ENCODE measurements at places on chromosomes 3 and 15. TPM values are rescaled to one million over a fixed set of nuclear protein-coding genes. Genes with fewer than 3 reads are reported as not detected.

NECTIN3 gene
- polyA plus RNA-seq = 118 TPM

GRCh38 chr3:101824702-101825101 lies 24.6 kb upstream of the NFKBIZ start:
- DNase-seq = no peak

B3GNT5 gene
- 22.0 TPM for polyA plus RNA-seq

- DNase-seq = no peak
Measured at GRCh38 chr15:98729446-98730042, 81.2 kb downstream of the IGF1R start.

WDR72 gene
- 6.5 TPM for polyA plus RNA-seq

TYRO3 gene
- polyA plus RNA-seq = 51.0 TPM

NR2F2 gene
- polyA plus RNA-seq = 162 TPM

DNA sequence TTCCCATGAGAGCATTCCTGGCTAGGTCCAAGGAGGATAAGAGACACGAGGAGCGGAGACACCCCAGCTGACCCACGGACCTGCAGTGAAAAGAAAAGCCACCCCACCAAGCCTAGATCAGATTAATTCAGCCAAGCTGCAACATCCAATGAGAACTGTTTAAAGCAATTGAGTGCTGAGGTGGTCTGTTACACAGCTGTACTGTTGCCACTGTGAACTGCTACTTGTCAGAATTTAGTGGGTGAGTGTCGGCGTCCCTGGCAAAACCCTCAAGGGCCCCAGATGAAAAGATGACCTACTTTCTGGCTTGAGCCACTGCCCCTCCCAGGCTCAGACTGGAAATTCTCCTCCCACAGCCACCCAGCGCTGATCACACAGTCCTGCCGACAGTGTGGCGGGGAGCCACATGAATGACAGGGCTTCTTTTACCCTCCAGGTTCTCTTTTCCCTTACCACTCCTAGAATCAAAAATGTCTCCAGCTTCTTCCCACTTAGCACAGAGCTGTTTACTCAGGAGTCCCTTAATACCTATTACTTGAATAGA lies 26.4 kb upstream of the KBTBD12 start:
- DNase-seq = no peak

GRCh38 chr3:49378249-49378895 lies 20.2 kb upstream of the GPX1 start:
- no peak for DNase-seq

RLBP1 gene
- polyA plus RNA-seq = 0.27 TPM

DNA sequence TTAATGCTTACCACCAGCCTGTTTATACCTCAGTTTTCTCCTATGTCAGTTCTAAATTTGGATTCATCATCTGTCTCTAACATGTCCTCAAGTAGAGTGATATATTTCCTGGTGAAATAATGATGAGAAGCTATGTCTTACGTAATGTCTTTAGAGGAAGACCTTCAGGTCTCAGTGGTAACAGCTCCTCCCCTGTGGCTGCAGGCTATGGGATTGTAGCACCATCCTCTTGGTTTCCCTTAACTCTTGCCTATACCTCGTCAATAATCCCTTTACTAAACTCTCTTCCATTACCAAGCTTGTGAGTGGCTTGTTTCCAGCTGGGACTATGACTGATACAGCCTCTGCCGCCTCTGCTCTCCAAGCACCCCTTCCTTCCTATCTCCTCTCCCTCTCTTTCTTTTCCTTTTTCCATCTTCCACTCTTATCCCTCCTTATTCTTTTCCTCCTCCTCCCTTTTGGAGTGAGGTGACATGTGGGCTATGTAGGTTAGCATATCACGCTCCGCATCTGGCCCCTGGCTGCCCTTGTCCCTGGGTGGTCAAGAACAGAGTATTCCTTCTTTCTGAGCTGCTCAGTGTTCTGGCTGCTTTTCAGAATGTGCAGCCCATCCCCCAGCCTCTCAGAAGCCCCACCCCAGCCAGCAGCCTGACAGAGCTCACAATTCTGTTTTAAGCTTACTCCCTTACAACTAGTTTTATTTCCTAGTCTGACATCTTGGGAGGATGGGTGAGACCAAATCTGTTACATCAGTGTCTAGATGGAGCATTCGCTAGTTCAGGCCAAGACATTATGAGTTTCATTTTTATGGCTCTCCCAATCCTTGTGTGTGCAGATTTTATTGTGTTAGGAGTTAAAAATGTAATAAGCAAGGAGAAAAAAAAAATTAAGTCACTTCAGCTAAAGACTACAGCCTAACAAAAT lies 75.0 kb upstream of the RNU6-1 start:
- DNase-seq = peak; percentile 82

DNA sequence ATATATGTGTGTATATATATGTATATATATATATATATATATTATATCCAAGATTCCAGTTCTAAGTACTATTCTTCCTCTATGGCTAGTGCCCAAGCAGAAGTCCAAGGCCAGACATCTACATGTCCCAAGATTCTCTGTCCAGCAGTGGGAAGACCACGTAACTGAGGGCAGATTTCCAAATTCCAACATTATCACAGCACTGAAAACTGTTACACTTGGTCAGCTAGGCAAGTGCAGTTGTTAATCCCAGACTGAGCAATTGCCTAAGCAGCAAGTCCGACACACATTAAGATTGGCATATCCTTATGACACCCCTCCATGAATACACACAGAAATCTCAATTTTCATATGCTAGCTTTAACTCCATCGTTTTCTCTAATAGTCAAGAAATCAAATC lies 1148.5 kb downstream of the IGSF11 start:
- DNase-seq = no peak

- no peak for DNase-seq
Measured at GRCh38 chr3:38396861-38397260, 50.3 kb downstream of the XYLB start.

GRCh38 chr3:50533316-50533715 lies 29.9 kb upstream of the CACNA2D2 start:
- no peak for DNase-seq

PLSCR2 gene
- polyA plus RNA-seq = 0.67 TPM

ZKSCAN7 gene
- polyA plus RNA-seq = 17.9 TPM

SI gene
- polyA plus RNA-seq = not detected

- DNase-seq = no peak
Measured at GRCh38 chr3:187612656-187613055, 57.5 kb downstream of the SST start.

SLC51B gene
- polyA plus RNA-seq = 12.7 TPM

DNA sequence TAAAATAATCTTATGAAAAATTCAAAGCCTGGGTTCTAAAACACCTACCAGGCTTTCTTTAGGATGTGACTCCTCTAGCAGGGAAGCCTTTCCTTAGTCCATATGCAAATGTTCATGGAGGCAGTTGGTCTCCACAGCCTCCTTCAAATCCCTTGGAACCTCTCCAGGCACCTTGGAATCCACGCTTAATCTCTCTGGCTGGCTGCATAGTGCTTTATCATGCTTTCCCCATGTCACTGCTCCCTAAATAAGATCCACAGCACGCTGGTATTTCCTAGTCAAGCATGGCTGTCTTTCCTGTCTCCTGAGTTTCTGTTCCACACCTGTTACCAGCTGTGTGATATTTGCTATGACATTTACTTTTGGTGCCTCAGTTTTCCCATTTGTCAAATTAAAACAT lies 71.3 kb downstream of the CLSTN2 start:
- DNase-seq = no peak

GABRR3 gene
- polyA plus RNA-seq = not detected

DNA sequence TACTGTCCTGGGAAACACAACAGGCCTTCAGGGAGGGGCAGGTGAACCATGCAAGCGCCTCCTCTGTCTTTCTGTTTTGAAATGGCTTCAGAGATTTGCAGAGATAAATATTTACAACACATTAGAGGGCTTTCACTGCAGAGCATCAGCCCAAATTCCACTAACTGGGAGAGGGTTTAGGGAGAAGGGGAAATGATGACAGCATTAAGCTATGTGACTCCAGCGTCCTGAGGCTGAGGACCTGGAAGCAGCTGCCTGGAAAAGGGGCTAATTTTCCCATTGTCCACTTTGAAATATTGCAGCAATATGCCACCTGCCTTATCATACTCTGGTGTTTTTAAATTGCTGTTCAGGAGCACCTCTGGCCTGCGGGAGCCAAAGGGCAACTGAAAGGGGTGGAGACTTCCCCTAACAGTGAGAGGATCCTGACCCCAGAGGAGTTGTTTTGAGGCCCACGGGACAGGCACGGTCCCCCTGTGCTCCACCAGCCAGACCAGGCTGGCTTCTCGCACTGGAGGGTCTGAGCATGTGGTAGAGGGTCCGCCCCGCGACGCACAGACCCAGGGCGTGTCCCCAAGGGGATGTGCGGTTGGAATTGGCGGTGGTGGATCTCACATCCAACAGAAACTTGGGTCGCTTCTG lies 110.6 kb downstream of the XXYLT1 start:
- DNase-seq = no peak

- DNase-seq = no peak
Measured at GRCh38 chr15:86743283-86743903, 663.7 kb downstream of the AGBL1 start.

- no peak for DNase-seq
Measured at GRCh38 chr15:28900892-28901586, 15.3 kb downstream of the APBA2 start.

DNA sequence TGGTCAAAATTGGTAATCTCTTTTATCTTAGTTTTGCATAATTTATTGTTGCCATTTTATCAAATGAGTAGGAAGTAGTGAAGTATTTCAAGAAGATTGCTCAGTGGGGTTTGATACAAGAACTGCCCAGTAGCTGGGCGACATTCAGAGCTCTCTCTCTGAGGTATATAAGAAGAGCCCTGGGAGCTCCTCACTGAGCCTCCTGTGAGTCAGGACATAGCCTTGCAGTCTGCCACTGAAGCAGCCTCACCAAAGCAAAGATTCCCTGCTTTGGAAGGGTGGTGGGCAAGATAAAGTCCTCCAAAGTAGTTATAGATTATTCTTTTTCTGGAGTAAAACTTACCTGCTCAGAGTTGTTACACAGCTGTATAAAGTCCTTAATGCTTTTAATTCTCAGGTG lies 26.1 kb downstream of the SKIL start:
- DNase-seq = no peak

- DNase-seq = no peak
Measured at GRCh38 chr3:197554196-197554561, 1.6 kb downstream of the BDH1 start.

DNA sequence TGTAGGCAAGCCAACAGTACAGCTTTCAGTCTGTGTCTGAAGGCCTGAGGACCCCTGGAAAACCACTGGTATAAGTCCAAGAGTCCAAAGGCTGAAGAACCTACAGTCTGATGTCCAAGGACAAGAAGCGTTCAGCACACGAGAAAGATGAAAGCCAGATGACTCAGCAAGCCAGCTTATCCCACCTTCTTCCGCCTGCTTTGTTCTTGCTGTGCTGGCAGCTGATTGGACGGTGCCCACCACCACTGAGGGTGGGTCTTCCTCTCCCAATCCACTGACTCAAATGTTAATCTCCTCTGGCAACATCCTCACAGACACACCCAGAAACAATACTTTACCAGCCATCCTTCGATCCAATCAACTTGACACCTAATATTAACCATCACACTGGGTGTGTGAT lies 59.0 kb upstream of the PDZRN3 start:
- DNase-seq = no peak

CDC25A gene
- 6.4 TPM for polyA plus RNA-seq

GRCh38 chr3:49017229-49017970 lies 980 bp downstream of the DALRD3 start:
- no peak for DNase-seq

- no peak for DNase-seq
Measured at GRCh38 chr3:169256796-169257522, 406.6 kb downstream of the MECOM start.

DNA sequence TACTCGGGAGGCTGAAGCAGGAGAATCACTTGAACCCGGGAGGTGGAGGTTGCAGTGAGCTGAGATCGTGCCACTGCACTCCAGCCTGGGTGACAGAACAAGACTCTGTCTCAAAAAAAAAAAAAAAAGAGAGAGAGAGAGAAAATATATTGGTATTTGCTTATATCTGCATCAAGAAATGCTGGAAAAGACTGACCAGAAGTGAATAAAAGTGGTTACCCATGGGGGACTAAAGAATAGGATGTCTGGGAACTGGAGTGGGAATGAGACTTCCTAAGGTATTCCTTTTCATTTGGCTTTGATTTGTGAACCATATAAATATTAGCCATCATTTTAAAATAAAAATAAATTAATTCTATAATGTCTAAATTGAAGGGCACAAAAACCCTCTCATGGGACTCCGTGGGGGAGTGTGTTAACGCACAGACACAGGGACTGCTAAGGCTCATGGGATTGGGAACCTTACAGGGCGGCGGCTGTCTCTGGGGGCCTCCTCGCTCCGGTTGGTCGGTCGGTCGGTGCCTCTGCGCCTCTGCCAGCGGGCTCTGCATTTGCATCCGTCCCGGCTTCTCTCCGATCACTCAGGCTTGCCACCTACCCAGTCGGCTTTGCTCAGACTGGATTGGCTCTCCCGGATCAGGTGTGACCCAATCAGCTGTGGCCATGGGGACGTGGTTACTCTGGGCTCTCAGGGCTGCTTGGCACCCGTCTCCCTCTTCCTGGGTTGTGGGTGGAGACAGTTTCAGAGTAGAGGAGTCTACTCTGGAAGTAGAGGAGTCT lies 12.7 kb upstream of the TSPAN3 start:
- DNase-seq = peak; percentile 92

GRCh38 chr15:42042602-42043400 lies 22.0 kb upstream of the PLA2G4E start:
- DNase-seq = no peak

GRCh38 chr3:134858441-134859035 lies 63.5 kb downstream of the EPHB1 start:
- DNase-seq = no peak

TM6SF1 gene
- polyA plus RNA-seq = 5.3 TPM

- DNase-seq = no peak
Measured at GRCh38 chr3:139928708-139929505, 6.1 kb upstream of the CLSTN2 start.

DNA sequence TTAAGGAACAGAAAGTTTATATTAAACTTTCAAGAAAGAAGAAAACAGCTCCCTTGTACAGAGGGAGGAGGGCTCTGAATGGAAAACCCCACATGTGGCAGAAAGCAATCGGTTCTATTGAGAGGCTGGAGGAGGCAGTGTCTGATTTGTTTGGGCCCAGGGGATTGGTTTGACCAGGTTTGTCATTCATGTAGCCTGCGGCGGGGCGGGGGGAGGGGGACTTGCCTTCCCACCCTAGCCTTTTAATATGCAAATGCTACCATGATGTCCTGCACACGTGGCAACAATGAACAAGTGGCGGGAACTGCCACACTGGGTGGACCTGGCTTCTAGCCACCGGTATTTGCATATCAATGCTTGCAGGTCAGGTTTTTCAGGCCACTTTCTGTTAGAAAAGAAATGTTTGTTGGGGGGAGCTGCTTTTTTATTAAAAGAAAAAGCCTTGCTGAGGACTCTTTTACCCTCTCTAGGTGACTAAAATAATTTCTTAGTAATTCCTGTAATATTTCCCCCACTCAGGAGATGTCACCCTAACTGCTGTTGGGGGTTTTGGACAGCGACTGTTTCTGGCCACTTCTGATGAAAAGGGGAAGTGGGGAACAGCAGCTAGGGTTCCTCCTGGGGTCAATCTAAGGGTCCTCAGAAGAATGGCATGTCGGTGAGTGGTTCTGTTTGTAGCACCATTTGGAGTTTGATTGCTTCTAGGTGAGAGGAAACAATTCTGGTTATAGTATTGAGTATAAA lies 691.2 kb downstream of the TBL1XR1 start:
- no peak for DNase-seq

Data from left lung (tissue), 14 donors.